ENCODE measurements at places on chromosomes 5 and 9.

- no peak for DNase-seq
Observed at GRCh38 chr5:145510324-145510723, 324.8 kb downstream of the PRELID2 start.

GRCh38 chr5:73183481-73183891 lies 10.5 kb downstream of the TMEM174 start:
- no peak for DNase-seq

DNA sequence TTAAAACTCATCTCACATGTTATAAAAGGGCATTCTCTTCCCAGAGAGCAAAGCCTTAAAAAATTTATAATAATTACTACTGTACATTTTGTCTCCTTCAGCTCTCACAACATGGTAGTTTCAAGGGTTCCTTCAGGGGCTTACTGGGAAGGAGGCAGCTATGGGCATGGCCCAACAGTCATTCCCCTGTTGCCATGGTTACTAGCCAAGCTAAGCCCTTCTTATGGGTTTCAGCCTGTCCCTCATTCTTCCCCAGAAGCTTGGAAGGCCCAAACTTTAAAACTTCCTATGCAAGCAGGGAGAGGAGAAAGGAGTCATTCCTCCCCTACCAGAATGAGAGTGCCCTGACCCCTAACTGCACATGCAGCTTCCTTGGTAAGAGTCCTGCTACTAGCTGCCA lies 82.2 kb upstream of the CNTLN start:
- DNase-seq, result no peak

GRCh38 chr5:72125941-72126620 lies 18.8 kb downstream of the MAP1B start:
- no peak for DNase-seq

DNA sequence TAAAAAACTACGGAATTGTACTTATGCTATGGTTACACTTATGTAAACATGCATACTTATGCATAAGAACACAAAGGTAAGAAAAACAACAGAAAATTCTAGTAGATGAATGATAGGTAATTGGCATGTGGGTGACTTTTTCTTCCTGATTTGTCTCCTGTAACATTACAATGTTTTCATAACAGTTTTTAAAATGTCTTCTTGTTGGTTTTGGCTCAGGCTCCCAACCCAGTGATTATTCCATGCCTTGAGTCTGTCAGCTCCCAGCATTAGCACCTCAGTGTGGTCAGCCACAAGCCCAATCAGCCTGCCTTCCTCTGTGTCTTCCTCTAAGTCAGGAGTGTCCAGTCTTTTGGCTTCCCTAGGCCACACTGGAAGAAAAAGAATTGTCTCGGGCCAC lies 7.9 kb upstream of the FOXE1 start:
- no peak for DNase-seq

DNA sequence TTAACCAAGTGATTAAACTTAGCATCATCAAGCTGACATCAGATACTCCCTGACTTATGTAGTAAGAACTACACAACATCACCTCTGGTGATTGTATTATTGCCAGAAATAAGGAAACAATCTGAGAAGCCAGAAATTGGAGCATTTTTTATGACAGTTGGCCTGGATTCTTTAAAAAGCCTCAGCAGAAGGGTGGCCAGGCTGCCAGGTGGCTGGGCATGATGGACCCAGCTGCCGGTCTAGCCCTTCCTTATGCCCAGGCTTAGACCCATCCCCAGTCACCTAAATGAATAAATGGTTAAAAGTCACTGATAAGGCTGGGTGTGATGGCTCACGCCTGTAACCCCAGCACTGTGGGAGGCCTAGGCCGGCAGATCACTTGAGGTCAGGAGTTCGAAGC lies 12.8 kb downstream of the OR1K1 start:
- DNase-seq, result no peak

DNA sequence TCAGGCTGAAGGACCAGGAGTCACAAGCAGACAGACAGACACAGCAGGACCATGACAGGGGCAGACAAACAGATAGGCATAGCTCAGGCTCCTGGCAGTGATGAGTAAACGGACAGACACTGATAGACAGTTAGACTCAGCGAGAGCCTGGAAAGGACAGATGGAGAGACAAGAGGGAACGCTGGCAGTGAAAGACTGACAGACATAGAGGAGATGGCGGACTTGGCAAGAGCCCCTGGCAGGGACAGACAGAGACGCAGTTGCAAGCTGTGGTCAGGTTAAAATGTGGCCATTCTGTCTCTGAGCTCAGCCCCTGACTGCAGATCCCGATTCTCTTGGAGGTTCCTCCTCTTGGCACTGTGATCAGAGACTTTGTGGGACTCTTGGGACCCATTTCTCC lies 13.6 kb downstream of the CSF2 start:
- no peak for DNase-seq

- DNase-seq, result no peak
Observed at GRCh38 chr9:136147890-136148714, 29.4 kb upstream of the TMEM250 start.

- no peak for DNase-seq
Observed at GRCh38 chr5:169796731-169797130, 159.7 kb downstream of the DOCK2 start.

- no peak for DNase-seq
Observed at GRCh38 chr9:86637515-86637914, 283.3 kb upstream of the TUT7 start.

DNA sequence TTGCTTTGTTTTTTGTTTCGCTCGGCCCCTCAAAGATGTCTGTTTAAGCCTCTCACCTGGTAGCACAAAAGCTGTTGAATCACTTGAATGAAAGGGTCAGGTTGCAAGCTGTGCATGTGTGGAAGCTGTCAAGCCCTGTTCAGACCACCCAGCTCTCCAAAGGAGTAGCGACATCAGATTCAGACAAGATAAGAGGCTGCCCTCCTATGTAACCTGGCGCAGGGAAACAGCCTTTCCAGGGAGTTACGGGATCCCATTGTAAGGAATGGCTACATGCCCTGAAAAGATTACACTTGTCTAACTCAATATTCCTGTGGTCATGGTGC lies 2.9 kb downstream of the FREM1 start:
- DNase-seq, result no peak

DNA sequence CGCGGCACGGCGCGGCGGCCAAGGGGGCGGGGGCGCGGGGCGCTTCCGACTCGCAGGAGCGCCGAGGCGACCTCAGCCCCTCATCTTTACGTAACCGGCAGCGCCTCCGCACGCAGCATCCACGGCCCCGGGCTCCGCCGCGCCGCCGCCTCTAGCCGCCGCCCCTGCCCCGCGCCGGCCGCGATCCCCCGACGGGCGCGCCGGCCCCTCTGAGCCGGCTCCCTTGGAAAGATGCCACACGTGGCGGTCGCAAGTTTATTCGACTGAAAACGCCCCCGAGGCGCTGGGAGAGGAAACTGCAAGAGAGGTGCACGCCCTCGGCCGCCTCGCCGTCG lies 1.0 kb downstream of the KLF9 start:
- peak; percentile 72 for DNase-seq

DNA sequence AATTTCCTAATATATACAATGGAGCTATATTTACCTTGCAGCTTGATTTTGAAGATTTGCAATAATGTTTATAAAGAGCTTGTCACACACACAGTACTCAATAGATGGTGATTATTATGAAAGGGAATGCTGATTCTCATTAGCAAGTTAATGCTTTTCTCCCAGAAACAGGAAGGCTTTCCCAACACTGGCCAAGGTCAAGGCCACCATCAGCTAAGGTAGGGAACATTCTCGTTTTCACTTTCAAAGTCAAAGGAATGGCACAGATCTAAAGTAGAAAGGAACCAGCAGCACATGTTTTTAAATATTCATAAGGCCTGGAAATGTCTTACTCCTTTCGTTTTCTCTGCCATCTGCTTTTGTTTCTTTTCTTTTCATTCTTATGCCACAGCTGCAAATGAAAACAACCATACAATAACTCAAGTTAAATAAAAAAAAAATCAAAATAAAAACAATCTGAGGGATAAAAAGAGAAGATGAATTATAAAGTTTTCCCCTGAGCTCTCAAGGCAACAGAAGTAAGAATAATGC lies 266.8 kb downstream of the CRB2 start:
- no peak for DNase-seq

- no peak for DNase-seq
Observed at GRCh38 chr9:113398796-113399195, 2.3 kb downstream of the ALAD start.

DNA sequence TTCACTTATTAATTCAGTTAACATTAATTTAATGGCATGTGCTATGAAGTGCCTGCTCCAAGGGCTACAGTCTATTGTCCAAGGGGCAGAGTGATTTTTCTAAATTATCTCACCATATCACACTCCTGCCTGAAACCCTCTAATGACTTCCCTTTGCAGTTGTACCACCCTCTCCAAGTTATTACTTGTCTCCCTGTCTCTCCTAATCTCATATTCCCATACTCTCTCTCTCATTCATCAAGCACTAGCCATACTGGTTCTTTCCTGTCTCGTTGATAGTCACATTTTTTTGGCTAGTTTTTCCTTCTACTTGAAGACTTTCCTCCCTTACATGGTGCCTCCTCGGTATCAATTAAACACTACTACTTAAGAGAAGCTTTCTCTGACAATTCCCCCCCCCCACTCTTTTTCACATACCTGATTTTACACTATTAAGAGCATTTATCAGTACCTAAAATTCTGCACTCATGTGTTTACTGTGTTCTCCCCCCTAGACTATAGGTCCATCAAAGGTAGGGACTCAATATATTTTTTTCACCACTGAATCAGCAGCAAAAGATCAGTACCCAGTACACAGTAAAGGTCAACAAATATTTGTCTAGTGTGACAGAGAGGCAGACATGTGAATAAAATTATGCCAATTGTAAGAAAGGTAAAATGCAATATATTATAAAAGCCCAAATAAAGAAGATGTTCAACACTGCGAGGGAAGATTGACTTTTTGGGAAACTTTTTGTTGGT lies 19.0 kb downstream of the RICTOR start:
- no peak for DNase-seq

GRCh38 chr5:81172710-81173109 lies 60.4 kb upstream of the CKMT2 start:
- no peak for DNase-seq

- DNase-seq, result no peak
Observed at GRCh38 chr5:10307206-10308148, at the start of gene CMBL. Gene CMBL (minus strand): TSS chr5:10307902. CDS start chr5:10290762, 17,140 bp downstream.

DNA sequence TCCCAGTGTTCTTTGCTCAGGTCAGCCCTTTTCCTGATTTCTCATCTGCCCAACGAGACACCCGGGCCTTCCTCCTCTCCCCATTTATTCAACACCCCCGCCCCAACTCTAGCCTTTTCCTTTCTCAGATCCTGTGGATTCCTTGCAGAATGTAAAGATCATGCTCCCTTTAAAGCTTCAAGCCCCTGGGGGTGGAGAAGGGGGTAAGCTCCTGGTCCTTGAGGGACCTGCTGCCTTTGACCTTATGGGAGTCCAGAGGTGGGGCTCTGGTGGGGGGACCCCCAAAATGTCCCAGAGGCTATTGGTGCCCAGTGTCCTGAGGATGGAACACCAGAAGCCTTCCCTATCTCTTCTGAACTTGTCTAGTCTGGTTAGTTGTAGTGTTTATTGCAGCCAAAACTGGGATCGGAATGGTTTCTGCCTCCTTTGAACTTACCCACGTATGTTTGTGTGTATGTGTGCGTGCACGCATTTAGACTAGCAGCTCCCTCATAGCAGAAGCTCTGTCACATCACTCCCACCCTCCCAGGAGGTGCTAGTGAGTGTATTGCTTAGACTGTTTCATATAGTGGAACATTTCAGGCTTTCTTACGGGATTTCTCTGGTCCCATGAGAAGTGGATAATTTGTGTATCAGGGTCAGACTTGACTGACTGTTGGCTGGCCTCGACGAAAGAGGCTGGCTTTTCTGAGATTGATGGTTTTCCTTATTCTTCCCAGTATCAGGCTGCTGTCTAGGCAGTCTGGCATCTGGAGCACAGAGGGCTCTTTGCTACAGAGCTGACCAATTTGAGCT lies 1.1 kb downstream of the GALNT10 start:
- DNase-seq, result no peak

GRCh38 chr9:79184831-79185230 lies 386.9 kb upstream of the TLE4 start:
- no peak for DNase-seq

DNA sequence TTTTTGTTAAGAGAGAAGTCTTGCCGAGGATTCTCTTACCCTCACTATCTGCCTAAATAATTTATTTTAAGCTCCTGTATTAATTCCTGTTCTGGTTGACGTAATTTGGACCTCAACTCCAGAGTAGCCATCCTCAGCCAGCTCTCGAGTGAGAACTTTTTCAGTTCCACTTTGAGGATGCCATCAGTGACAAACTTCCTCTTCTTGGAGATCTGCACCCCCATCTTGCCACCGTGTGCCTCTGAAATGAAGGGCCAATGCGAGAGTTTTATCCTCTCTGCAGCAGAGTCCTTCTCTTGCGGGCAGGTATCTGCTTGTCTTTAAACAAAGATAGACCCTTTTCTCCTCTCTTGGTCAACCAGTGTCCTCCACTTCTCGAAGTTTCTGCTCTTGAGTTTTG lies 19.5 kb upstream of the TMEM174 start:
- DNase-seq, result no peak

DNA sequence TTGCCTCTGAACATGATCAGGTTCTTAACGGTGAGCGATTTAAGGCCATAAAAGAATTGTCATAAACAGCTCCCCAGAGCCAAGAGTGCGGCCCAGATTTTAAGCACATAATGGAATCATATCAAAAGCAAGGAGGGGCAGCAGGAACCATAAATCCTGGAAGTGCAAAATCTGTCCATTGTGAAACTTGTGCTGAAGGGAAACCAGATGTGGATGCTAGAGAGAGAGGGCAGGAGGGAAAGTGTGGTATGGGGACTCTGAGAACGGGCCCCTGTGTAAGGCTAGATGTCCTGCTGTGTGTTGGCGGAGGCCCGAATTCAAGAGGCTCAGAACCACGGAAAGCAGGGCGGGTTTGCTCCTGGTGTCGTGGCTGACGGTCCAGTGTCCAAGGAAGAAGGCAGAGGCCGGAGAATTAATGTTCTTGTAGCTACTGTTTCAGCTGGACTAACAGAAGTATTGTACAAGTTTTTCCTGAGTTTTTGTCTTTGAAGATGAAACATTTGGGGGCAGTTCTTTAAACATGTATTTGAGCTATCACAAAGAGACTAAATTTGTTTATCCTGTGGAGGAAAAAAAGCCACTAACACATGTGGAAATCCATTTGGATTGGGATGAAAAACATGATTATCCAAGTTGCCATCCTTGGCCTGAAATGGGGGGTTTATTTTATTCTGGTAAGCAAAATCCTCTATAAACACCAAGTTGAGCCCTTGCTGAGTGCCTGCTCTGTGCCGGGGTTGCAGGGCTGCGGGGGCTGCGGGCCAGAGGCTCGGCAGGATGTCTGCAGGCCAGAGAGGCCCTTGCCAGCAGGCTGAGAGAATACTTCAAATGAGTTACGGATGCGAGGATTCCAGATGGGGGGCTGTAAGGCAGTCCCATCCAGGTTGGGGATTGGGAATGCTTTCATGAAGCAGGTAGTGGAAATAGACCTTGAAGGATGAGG lies 9.2 kb upstream of the CXCL14 start:
- DNase-seq, result no peak

DNA sequence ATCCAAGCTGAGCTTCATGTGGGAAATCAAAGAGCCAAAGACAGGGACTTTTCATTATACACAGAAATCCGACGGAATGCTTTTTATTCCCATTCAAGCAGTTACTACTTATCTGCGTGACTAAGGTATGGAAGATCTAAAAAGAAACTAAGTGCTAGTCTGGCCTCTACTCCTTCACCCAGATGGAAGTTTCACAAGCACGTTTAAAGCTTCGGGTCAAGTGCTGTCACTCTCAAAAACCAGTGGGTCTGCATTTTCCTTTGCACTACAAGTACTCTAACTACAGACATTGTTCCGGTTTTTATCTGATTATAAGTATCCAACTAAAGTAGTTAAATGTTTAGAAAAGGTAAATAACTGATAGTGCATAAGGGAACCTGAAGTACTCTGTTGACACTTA lies 13.7 kb upstream of the MTAP start:
- DNase-seq, result no peak

GRCh38 chr5:139836469-139837208 lies 41.0 kb downstream of the PSD2 start:
- no peak for DNase-seq
